Activated effector memory CD4-positive, alpha-beta T cell treated with Interleukin-2 at 50 U/mL for 16 hours (primary cell): ENCODE measurements at places on chromosomes 6 and 20.

DNA sequence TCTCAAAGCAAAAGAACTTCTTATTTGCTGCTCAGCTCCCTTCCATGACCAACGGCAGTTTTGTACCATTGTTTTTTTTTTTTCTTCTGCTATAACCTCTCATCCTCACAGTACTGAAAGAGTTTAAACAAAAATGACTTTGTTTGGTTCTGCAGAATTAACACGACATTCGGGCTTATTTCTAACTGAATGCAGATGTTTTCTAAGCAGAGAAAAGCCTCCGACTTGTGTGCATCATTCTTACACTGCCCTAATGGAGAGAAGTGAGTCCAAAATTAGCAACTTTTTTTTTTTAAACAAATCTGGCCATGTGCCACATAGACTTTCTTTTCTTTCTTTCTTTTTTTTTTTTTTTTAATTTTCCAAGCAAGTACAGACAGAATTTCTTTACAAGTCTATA lies 382.7 kb downstream of the HDGFL1 start:
- DNase-seq = no peak

DNA sequence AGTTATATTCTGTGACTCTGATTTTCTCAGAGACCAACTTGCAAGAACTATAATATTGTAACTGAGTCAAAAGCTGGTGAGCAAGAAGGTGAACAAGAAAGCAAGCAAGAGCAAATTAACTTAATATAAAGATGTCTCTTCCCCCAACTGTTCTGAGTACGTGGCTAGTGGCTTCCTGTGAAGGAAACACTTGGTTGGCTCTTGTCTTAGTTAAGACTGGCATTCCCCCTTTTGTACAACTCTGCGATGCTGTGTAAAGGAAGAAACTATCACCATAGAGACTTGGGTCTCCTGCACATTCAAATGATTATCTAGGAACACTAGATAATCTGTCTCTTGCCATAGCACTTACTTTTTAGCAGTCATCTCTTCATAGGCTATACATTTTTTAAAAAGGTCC lies 47.3 kb upstream of the TNFAIP3 start:
- DNase-seq = no peak

- no peak for DNase-seq
Observed at GRCh38 chr6:22042706-22043105, 254.1 kb downstream of the PRL start.

- no peak for DNase-seq
Observed at GRCh38 chr20:58995461-58996225, 11.4 kb downstream of the CTSZ start.

- DNase-seq = no peak
Observed at GRCh38 chr20:44135417-44136204, 51.4 kb downstream of the JPH2 start.

- no peak for DNase-seq
Observed at GRCh38 chr6:91435630-91436029, 848.8 kb upstream of the MAP3K7 start.

- no peak for DNase-seq
Observed at GRCh38 chr20:41169162-41169690, 31.9 kb downstream of the PLCG1 start.

GRCh38 chr20:1083431-1084080 lies 34.8 kb upstream of the PSMF1 start:
- DNase-seq = no peak

GRCh38 chr6:137665342-137665934 lies 171.2 kb upstream of the OLIG3 start:
- DNase-seq = no peak

DNA sequence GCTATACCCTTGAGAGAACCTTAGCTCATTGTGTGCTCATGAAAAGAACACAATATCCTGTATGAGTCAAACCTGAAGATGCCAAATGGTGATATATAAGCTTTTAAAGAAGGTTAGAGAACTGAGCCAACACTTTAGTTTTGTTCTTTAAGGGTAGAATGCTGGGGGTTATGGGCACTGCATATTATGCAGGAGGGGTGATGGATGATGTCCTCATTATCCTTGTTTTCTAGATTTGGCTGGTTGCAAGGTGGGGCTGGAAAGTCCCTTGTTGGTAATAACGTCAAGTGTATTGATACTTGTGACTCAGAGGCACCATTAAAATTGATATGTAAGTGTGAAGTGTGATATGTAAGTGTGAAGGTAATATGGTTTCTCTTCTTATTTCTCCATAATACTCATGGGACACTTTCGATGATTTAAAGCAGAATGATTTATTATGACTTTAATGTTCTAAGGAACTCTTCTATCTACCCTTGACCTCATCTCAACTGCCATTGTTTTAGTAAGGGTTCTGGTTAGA lies 113.7 kb upstream of the DTNBP1 start:
- DNase-seq = no peak

GRCh38 chr20:16167423-16168130 lies 405.7 kb downstream of the KIF16B start:
- DNase-seq = no peak

- no peak for DNase-seq
Observed at GRCh38 chr6:99362678-99363268, 13.3 kb upstream of the FAXC start.

DNA sequence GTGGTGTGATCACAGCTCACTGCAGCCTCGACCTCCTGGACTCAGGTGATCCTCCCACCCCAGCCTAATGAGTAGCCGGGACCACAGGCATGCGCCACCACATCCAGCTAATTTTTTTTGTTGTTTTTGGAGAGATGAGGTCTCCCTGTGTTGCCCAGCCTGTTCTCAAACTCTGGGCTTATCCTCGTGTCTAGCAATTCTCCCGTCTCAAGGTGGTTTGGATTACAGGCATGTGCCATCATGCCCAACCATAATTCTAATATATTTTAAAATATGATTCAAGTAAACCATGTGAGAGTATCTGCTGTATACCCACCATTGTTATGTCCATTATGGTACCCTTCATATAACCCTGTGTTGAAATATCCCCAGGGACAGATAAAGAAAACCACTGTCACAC lies 60.3 kb upstream of the C20orf144 start:
- DNase-seq = no peak

- no peak for DNase-seq
Observed at GRCh38 chr6:10901770-10902169, 14.9 kb downstream of the SYCP2L start.

GRCh38 chr6:132690678-132691077 lies 23.2 kb downstream of the VNN1 start:
- DNase-seq = no peak

GRCh38 chr6:150994026-150994425 lies 128.5 kb downstream of the MTHFD1L start:
- no peak for DNase-seq

DNA sequence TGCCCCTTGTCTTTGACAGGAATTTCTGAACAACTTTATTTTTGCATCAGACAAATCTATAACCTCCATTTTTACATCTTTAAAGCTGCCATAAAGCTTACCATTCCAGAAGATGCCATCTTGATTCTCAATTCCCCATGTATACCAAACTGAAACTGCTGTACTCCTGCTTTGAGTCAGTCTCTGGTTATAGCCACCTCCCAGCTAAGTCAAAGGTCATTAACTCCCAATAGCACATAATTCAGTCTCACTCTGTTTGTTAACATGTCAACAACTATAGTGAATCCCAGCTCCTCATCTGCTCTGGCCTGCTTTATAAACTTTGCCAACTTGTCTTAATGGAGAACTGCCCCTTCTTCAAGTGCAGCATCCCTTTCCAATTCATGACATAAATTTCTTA lies 343.6 kb downstream of the FRK start:
- DNase-seq = no peak

- no peak for DNase-seq
Observed at GRCh38 chr6:125927761-125928160, 28.8 kb upstream of the HINT3 start.

DNA sequence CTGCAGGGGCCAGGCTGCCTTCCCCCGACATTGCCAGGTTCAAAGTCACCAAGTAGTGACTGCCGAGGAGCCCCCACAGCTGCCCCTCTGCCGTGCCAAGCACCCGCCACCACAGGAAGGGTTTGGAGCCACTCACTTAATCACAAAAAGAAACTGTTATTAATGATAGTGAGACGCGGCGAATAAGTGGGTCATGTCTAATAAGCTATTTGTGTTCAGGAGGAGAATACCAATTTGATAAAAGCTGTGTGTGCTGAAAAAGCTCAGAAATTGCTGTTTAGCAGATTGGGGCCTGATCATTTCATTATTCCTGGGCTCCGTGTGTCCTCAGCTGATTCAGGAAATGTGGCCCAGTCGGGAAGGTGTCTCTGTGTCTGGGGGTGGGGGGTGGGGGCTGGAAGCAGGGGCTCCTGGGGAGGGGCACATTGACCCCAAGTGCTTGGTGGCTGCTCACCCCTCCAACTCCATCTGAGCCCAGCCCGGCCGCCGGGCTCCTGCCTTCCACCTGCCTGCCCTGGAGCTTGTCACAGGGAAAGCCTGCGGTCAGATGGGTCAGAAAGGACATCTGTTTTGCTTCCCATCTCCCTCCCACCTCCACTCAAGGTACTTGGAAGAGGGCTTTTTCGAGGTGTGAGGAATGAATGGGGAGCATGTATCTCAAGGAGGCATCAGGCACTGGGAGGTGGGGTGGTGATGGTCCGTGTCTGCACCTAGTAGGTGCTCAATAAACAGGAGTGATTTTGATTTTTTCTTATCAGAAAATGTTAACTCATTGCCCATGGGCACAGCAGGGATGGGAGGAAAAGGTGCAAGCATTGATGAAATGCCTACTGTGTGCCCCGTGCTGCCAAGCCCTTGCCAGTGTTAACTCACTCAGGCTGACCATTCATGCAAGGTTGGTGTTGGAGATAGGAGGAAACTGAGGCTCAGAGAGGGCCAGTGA lies 3.0 kb downstream of the VSTM2L start:
- no peak for DNase-seq

DNA sequence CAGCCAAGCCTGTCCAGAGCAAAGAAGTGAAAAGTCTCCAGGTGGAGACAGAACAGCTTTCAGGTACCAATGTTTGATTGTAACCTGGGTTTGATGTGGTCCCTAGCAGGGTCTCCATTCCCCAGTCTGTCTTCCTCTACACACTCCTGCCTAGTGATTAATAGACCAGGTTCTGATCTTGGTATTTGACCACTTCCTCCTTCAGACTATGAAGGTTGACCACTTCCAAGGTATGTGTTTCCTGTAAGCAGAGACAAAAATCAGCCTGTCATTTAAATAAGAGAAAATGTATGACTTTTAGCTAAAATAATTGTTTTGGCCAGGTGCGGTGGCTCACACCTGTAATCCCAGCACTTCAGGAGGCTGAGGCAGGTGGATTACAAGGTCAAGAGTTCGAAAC lies 41.8 kb upstream of the TOP1 start:
- no peak for DNase-seq

DNA sequence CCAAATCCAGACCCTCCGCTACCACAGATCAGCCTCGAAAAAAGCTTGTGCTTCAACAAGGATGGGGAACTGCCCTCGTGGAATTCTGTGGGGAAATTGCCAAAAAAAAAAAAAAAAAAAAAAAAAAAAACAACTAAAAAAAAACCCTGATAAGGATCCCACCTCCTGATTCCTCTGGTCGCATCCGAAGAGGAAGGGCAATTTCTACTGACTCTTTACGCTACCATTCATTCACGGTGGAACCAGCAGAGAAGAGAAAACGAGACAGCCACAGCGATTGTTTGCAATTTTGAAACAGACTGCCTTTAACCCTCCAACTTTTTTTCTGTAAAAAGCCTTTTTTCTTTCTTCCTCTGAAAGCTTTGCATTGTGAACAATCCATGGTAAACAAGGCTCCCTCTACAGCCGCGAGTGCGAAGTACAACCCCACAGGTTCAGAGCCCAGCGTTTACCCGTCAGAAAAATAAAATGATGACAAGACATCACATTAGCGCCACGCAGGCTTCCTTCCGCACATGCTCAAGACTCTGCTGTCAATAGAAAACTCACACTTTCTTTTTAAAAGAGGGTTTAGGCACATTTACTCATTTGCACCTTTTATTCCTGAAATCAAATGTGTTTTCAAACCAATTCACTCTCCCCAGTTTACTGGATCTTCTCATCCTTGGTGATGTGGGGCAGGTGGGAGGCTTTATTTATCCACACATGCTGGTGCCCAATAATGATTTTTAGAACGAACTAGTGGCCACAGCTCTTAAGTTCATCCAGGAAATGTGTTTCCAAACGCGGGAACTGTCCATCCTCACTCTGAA lies 100.0 kb downstream of the NOL4L start:
- DNase-seq = peak; percentile 79

GRCh38 chr20:42739683-42740082 lies 450.0 kb downstream of the PTPRT start:
- no peak for DNase-seq

DNA sequence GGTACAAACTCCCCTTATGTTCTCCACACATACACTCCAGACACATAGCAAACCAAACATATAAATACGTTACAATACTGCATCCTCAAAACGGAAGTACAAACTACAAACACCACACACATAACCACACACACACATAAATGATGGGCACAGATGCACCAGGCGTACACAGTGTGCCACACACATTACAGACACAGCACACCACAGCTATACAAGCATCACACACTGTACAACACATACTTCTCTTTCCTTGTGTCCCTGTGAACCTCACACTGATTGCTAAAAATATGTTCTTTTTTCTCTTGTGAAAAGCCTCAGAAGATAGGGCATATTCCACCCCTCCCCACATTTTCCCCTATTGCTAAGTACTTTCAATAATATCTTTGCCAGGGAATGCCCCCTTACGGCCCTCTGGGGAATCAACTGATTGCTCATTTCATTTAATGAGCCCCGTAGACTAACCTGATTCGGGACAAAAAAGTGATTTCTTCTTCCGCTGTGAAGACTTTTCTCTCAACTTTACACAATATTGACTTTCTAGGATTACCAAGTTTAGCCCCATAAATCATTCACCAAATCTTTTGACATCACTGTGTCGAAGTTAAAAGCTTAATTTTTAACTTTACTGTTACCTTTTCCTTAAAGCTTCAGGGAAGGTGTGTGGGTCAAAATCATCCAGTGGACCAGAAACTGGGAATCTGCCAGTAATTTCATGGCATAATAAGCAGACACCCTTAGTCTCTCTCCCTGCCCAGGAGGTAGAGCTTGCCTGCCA lies at the start of gene SLC17A1:
SLC17A1 (minus strand) TSS at position 521 of the 775 bp plus-strand sequence. CDS start 1,495 bp downstream, outside the sequence.
- DNase-seq = no peak

DNA sequence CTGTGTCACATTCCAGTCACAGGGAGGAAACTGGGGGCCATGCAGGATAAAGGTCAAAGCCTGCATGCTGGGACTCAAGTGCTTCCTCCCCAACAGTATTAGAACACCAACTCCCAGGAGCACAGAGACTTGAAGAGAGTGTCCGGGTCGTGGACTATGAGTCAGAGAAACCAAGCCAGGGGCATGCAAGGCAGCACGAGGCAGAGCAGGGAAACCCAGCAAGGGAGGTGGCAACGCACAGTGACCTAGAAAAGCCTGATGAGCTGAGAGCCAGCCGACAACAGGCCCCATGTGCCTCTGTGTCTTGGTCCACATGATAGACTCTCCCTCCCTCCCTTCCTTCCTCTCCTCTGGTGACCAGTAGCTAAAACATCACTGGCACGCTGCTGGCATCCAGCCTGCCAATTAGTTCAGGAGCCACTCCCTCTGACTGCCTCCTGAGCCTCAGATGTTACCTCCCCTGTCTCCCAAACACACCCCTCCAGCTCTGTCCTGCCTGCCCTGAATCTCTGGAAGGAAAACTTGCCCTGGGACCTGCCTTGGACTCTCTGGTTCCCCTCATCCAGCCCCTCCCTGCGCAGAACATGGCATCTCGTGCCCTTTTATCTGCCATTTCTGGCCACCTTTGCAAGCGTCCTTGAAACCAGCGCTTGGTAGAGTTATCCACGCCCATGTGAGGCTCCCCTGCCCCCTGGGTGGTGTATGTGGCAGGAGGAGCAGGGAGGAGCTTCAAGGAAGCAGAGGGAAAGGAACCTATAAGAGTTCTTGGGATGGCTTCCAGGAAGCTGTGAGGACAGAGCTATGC lies 16.2 kb upstream of the RNF39 start:
- no peak for DNase-seq
